ENCODE measurements at places on chromosomes 2 and 18.

GRCh38 chr2:157935378-157935906 is 59.3 kb upstream of the ACVR1 start:
- DNase-seq, result no peak

DNA sequence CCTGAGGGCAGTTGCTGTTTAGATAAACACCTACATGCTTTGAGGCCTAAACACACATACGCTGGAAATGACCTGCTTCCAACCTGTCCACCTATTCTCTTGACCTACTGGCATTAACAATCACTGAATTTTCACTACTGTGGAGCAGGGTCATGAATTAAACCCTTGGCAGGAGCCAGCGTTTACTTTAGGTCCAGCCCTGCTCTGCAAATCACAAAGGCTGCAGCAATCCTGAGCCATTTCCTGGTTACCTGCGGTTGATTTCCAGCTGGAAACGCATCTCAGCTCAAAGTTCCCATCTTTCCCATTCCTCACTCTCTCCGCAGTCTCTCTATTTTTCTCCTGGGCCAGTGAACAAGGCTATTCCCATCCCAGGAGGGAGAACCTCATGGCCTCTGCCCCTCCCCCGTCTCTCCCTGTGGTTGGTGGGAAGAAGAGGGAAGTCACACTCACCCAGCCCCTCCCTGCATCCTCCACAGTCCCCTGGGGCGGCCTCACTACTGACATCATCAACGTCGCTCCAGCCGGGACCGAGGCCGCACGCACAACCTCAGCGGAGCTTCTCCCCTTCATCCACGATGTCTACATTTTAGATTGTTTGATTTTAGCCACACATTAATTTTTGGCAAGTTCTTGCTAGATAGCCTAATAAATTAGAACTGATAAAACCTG is 84.5 kb upstream of the SNTG2 start:
- DNase-seq, result no peak

DNA sequence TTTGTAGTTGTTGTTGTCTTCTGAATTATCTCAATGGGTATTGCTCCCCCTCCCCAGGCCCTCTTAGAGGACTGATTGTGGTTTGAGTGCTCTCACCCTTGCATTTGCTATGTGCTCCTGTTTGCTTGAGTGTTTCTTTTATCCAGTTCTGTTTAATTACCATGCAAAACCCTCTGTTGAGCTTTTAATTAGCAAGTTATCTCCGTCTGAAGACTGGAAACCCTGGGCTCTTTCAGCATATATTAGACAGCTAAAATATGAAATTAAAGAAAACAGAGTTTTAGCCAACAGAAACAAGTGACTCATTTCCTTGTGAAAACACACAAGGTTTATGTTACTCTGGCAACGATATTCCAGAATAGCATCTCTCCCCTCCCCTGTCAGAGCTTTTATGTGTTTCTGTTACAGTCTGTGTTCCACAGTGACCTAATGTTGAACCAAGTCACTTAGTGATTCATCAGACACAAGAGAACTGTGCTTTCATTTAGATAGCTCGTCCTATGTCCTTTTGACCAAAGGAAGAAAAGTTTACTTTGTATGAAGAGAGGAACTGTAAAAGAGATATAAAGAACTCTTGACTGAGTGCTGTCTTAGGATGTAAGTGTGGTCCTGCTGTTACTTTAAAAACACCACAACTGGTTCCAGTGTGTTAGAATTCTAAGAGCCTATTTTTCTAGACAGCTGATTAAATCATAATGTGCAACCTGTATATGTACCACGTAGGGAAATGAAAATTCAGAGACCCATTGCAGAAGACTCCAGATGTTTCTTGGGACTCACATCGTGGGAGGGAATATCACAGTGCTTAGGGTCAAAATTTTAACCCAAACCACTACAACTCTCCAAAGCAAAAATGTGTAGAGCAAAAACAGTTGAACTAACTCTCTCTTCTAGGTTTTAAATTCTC is 172.8 kb upstream of the RBMS1 start:
- no peak for DNase-seq

DNA sequence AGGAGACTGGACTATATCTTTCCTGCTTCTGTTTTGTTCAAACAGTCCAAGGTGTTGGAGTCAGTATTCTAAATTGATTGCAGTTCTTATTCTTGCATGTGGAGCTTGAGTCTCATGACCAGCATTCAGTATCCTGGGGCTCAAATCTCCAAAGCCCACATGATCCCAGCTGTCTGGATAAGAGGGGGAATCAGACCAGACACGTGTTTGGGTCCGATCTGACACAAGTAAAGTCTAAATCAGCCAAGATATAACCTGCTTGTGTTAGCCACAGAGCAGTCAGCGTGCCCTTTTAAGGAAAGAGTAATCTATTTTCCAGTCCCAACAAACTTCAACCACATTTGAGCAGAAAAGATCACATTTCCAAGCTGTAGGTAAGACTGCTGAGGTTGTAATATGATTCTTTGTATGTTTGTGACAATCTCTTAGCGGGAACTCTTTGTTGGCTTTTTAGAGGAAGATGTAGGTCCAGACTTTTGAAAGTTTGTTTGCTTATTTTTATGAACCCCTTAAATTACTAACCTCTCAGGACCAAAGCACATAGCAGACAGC is 334.6 kb downstream of the SLC4A3 start:
- DNase-seq, result no peak

DNA sequence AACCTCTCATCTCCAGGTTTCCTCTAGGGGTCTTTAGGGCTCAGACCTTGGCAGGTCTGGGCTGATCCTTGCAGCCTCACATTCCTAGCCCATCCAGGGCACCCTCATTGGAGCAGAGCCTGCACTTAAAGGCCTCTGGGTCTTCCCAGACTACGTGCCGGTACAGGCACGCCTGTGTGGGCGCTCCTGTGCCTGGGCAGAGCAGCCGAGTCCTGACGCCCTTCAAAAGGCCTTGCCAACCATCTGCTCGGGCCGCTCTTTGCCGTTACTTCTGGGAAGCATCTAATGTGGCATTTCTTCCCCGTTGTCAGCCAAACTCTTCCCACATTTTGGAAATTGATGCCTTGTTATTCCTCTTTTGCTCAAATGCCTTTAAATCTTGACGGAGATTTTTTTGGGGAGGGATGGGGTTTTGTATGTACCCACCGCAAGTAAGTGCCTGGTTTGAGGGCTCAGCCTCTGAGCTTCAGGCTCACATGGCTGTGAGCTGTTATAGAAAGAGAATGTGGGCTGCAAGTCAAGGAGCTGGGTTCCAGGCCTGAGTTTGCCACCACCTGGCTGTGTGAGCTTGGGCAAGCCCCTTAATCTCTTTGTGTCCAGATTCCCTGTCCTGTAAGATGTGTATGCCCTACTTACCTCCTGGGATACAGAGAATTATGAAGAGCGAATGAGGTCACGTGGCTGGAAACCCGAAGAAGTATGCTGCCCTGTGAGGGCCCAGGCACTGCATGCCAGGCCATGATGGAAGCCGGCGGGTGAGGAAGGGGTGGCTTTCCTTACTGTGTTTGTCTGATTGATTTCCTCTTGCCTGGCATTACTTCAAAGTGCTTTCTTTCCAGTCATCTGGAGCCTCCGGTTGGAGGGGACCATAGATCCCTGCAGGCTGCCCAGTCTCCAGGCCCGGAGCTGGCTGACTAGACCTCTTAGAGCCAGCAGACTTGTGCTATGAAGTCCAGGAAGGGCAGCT is 20.6 kb downstream of the EHD3 start:
- no peak for DNase-seq

GRCh38 chr2:179191110-179191509 is 73.5 kb downstream of the SESTD1 start:
- DNase-seq, result no peak

DNA sequence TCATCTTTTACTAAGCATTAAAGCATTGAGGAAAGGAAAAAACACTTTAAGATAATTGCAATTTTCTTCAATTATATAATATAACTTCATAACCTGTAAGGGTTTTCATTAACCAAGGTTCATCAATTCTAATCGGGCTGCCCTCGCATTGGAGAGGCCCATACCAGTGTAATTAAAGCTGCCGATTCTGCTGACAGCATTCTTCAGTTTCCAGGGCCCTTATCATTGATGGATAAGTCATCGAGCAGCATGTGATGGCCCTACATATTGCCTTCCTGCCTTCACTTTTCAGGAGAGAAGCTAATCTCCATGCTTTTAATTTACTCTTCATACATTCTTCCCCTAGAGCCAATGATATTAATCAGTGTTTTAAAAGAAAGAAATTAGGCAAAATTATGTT is 92.0 kb downstream of the NCKAP5 start:
- no peak for DNase-seq

DNA sequence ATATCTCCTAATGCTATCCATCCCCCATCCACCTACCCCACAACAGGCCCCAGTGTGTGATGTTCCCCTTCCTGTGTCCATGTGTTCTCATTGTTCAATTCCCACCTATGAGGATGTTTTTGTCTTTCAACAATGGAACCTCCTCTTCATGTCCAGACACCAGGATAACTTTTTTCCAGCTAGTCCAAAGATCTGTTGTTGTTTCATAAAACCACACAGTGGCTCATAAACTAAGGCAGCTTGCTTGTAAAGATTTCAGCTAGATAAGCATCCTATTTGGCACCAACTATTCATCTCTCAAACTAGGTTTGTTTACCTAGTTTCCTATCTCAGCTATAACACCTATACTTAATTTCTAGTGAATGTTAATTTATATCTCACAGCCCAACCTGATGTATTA is 937.7 kb downstream of the TRIB2 start:
- DNase-seq, result no peak

DNA sequence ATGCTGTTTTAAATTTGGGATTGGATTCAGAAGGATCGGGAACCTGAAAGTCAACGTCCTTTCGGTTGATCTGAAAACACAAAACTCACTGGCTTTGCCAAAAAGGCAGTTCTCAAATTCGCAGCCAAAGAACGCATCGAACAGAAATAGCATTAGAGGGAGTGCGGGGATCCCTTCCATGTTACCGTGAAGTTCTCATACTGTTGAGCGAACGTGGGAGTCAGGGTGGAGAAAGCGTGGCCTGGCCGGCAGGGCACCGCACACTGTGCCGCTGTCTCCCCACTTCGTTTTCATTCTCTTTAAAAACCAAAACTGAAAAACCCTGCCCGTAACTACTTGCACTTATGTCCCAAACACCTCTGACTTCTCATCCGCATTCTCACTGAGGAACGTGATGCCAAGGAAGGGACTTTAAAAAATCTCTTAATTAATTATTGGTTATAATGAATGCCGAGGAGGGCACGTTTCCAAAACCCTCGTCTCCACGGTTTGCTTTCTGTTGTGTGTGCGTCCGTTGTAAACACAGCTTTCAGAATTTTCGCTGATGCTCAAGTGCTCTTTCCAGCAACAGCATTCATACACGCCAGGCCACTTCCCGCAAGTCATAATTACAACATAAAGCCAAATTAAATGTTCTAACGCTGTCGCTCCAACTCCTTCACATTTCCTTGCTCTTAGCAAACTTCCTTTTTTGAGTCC is 60.9 kb upstream of the TWIST2 start:
- DNase-seq, result no peak

DNA sequence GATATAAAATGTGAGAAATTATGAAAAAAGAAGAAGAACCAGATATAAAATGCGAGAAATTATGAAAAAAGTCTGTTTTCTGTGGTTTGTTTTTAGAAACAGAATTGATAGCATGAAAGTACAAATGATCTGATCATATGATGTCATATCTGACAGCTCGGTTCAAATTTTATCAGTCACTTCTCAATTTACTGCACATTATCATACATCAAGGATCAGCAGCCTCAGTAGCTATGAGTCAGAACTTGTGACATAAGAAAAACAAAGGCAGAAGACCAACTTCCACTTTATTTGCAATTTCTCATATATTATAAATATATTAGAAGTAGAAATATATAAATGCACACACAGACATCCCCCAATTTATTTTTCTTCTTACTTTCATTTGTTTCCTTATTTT is 634.0 kb downstream of the LRP1B start:
- DNase-seq, result no peak

DNA sequence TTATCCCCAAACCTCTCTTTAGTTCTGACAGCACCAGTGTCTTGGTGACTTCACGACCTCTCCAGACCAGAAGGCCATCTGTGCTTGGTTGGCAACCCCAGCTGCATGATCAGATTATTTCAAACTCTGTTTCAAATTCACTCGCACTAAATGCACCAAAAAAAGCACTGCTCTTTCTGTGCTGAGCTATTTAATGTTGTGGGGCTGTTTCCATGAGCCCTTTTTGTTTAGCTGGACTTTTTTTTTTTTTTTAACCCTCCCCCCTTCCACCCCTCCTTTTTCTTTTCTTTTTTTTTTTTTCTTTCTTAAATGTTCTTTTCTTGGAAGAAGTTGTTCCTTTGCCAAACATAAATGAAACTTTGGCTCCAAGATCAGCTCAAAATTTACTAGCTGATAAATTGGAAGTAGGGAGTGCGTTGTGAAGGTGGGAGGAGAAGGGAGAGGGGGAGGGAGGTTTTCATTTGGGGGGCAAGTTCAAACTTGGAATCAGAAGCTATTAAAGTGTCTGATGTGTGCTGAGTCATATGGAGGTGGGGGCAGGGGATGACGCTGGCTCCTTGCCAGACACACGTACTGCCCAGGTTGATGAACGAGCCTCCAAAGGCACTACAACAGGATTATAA is 543.0 kb upstream of the TNP1 start:
- no peak for DNase-seq

- no peak for DNase-seq
Measured at GRCh38 chr2:146481629-146482028, 1363.2 kb upstream of the ACVR2A start.

- DNase-seq, result no peak
Measured at GRCh38 chr2:235607546-235608199, 113.8 kb downstream of the AGAP1 start.

DNA sequence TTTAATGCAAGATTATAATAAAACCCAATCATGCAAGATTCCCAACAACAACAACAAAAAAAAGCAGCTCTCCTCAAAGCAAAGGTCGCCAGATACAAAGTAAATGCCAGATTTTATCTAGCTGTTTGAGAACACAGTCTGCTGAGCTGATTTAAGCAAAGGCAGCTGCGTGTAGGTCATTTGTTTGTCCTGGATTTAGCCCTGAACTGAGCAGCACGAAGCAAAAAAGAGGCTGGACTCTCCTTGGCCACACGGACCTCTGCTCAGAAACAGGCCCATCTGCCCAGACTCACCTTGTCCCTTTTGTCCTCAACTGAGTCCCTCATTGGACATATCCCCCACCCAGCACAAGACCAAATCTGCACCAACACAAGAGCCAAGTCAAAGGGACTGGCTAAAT is 91.5 kb downstream of the PID1 start:
- no peak for DNase-seq

GRCh38 chr18:77161383-77161782 is 28.8 kb upstream of the MBP start:
- DNase-seq, result no peak

DNA sequence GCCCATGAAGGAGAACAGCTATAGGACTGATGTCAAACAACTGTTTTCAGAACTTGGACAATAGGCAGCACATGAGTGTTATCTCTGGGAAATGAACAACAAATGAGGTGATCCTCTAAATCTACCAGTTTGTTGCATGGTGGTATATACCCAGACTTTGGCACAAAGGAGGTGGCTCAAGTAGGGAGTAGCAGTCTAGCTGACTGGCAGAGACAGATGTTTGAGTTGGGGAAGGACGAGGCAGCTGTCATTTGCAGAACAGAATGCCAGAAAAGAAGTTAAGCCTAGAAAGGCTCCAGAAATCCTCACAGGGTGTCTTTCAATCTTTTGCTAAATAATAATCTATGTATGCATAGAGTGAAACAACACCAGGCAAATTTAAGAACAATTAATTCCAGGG is 47.4 kb downstream of the RPE start:
- no peak for DNase-seq

- DNase-seq, result no peak
Measured at GRCh38 chr2:109164739-109165221, 35.8 kb downstream of the SH3RF3 start.

- no peak for DNase-seq
Measured at GRCh38 chr2:23436346-23437098, 51.5 kb downstream of the KLHL29 start.

GRCh38 chr2:105432044-105432399 is 33.2 kb upstream of the FHL2 start:
- DNase-seq, result no peak
